Muscle of leg (tissue), 16 donors: ENCODE measurements at places on chromosomes 6 and 20. TPM values are rescaled to one million over a fixed set of nuclear protein-coding genes. Genes with fewer than 3 reads are reported as not detected.

The DCBLD1 gene
- 6.8 TPM for total RNA-seq

DNA sequence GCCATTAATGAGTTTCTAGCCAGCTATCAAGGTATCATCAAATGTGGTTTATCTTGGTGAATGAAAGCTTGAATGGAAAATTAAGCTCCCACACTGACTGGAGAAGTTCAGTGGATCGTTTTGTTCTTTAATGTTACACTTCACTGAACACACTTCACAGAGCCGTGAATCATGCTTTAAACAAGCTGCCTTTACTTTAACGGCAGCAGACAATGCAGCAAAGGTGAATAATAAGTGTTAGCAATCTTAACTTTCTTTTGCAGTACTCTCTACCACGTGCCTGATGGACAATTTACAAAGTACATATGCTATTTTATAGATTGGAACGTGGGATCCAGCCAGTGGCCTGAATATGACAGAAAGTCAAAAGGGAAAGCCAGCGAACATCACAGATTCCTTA, 424.5 kb downstream of the GRIK2 start:
- H3K36me3 ChIP-seq = no peaks in the 10 kb centered on the region
- DNase-seq = no peak
- no peak overlapping the region for H3K27ac ChIP-seq
- H3K27me3 ChIP-seq = no peaks in the 10 kb centered on the region
- no peak overlapping the region for H3K4me3 ChIP-seq
- H3K4me1 ChIP-seq = no peaks in the 10 kb centered on the region

DNA sequence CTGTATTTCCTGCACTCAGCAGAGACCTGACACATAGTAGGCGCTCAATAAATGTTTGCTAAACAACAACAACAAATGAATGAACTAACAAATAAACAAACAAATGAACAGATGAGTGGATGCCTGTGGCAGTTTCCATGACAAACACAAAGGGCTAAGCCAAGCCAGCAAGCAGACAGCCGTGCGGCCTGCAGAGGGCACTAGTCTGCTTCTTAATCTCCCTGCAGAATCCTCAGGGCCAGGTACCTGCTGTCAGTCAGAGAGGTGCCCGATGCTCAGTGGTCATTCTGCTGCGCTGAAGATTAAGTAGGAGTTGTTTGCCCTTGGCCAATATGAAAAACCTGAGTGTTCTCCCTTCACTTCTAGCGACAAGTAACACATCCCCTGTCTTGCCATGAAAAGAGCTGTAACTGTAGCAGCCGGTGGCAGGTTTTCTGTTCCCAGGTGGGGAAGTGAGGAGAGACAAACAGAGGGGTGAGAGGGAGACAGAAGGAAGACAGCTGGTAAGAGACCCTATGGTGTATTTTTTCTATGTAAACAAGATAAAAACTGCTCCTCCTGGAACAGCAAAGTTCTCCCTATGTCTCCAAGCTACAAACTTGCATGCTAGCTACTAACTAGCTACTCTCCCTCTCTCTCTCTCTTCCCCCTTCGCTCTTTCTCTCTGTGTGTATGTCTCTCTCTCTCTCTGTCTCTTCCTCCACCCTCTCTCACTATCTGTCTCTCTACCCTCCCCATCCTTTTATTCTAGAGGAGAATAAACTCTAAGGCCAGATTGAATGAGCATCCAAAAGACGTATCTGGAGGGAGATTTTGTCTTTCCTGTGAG, at the start of gene MC3R:
Gene MC3R (plus strand): TSS at position 779 of the 829 bp plus-strand sequence. CDS start 112 bp downstream, outside the sequence.
- no peaks in the 10 kb centered on the region for H3K36me3 ChIP-seq
- no peak within 1 kb of the TSS for H3K4me3 ChIP-seq
- no peak within 1 kb of the TSS for H3K27ac ChIP-seq
- H3K27me3 ChIP-seq = no peaks in the 10 kb centered on the region
- no peaks in the 10 kb centered on the region for H3K4me1 ChIP-seq

DNA sequence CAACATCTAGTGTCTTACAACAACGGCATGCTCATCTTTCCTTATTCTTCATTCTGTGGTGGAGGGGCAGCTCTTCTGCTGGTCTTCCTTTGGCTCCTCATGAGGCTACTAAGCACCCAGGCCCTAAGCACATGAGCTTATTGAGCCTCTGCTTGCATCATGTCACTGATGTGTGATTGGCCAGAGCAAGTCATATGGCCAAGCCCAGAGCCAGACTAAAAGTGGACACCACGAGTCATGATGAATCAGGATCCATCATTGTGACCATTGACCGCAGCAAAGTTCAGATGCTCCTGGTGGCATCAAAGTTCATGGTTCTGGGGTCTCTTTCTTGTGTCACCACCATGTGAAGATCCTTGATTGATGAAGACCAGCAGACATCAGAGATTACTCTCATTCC, 192.0 kb upstream of the FOXA2 start:
- H3K4me1 ChIP-seq = no peaks in the 10 kb centered on the region
- no peaks in the 10 kb centered on the region for H3K27me3 ChIP-seq
- no peak for DNase-seq
- H3K36me3 ChIP-seq = no peaks in the 10 kb centered on the region
- no peak overlapping the region for H3K4me3 ChIP-seq
- no peak overlapping the region for H3K27ac ChIP-seq

- no peak overlapping the region for H3K27ac ChIP-seq
- no peak for DNase-seq
- peaks cover 35% of the 10 kb centered on the region for H3K4me1 ChIP-seq
- peaks cover 5% of the 10 kb centered on the region for H3K36me3 ChIP-seq
- no peak overlapping the region for H3K4me3 ChIP-seq
Measured at GRCh38 chr20:24664266-24664986, 195.0 kb downstream of the SYNDIG1 start.

DNA sequence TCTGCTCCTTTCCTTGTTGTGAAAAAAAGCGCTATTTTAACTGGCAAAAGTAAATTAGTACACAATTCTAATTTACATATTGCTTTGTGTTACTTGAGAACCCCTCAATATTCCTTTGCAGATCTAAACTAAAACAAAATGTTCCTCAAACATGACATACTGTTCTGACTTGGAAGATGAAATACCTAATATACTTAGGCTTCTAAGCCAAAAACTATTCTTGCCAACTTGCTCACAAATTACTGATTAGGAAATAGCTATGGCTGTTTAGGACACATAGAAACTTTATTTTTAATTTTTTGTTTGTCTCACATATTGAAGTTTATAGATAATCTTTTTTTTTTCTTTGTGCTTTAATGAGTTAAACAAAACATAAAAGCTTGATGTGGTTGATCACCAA, 542.2 kb downstream of the GRIK2 start:
- no peak overlapping the region for H3K4me3 ChIP-seq
- no peaks in the 10 kb centered on the region for H3K4me1 ChIP-seq
- DNase-seq = peak; percentile 0
- no peak overlapping the region for H3K27ac ChIP-seq
- H3K27me3 ChIP-seq = no peaks in the 10 kb centered on the region
